NB4 (cell line): ENCODE measurements at places on chromosomes 16 and 17.
A peak's percentile ranks its signal among the peaks of the same experiment; 100 is the strongest.

DNA sequence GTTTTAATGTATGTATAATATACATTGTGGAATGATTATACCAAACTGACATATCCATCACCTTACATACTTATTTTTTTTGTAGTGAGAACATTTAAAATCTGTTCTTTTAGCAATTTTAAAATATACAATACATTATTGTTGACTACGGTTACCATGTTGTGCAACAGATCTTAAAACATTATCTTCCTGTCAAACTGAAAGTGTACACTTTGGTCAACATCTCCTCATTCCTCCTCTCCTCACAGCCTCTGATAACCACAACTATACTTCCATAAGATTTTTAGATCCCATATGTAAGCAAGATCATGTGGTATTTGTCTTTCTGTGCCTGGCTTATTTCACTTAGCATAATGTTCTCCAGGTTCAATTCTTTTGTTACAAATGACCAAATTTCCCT, 7.5 kb upstream of the DNAJA2 start:
- DNase-seq: no peak

- no peak for DNase-seq
Measured at GRCh38 chr17:50803676-50804075, 31.7 kb upstream of the WFIKKN2 start.

GRCh38 chr17:75895370-75896155, 1.2 kb downstream of the TRIM65 start:
- DNase-seq: peak; percentile 62

DNA sequence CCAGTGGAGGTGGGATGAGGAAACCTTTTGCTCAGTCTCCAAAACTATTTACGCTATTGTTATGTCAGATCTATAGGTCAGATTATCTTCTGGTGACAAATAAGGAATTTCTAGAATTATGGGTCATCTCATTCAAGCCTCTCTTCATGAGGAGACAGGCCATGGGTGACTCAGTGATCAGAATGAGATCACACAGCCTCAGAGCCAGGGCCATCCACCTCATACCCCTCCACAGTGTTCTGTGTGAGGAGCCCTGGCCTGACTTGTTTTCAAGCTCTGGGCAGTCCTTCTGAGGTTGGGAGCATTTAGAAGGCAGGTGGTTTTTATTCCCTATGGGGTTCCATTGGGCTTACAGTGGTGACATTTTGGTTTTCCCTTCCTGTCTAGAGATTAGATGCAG, 26.5 kb downstream of the YPEL2 start:
- DNase-seq: no peak

DNA sequence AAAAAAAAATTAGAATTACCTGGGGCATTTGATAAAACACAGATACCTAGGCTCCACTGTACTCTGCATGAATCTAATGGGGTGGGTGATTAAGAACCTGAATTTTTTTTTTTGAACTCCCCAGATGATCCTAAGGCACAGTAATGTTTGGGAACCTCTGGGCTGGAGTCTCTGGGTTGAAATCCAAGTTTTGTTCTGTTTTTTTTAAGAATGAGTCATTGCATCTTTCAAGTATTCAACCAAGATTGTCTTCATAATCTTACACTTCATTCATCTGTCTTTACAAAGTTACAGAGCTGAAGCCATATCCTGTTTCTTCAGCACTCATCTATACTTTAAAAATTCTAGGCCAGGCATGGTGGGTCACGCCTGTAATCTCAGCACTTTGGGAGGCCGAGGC, 52.6 kb downstream of the PIGL start:
- no peak for DNase-seq

- DNase-seq: peak; percentile 48
Measured at GRCh38 chr17:2710803-2711607, 559 bp downstream of the CLUH start.

DNA sequence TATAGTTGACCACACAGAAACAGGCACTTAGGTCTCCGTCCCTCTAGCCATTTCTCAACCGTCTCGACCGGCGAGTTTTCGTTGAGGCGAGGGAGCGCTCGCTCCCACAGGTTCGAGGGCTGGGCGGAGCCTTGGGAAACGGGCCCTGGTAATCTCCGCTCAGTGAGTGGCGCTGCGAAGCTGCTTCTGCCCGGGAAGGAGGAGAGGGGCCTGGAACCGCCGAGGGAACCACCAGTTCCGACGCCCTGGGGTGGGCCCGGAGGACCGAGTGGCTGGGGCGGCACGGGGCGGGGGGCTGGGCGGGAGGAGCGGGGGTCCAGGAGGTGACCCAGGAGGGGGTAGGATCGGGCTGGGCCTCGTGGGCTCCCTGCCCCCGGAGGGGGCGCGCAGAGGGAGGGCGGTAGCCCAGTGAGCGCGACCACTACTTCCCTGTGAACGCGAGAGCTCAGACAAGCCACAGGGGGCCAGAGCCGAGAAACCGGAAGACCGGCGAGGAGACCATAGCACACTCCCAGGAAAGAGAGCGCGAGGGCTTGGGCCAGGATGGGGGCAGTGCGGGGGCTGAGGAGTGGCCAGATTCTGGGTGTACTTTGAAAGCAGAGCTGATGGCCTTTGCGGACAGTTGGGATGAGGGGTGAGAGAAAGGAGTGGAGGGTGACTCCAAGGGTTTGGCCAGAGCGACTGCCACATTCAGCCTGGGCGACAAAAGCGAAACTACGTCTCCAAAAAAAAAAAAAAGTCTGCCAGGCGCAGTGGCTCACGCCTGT, 29.9 kb upstream of the ARL4D start:
- DNase-seq: peak; percentile 95

DNA sequence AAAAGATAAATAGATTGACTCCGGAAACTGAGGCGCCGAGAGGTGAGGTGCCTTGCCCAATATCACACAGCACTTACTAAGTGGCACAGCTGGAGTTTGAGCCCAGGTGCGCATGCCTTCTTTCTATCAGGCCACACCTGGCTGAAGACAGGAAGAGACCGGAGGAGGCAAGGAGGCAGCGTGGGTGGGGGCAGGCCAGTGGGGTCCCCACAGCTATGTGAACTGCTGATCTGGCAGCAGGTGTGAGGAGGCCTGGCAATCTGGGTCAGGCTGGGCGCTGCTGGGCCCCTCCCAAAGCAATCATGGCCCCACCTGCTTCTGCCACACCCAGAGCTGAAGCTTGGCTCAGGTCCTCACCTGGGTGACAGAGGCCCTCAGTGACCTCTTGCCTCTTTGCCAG, 1.9 kb upstream of the GDPD3 start:
- DNase-seq: no peak

GRCh38 chr17:51524524-51524923, 264.2 kb downstream of the UTP18 start:
- DNase-seq: no peak

GRCh38 chr16:54942353-54942943, 11.8 kb downstream of the IRX5 start:
- no peak for DNase-seq

DNA sequence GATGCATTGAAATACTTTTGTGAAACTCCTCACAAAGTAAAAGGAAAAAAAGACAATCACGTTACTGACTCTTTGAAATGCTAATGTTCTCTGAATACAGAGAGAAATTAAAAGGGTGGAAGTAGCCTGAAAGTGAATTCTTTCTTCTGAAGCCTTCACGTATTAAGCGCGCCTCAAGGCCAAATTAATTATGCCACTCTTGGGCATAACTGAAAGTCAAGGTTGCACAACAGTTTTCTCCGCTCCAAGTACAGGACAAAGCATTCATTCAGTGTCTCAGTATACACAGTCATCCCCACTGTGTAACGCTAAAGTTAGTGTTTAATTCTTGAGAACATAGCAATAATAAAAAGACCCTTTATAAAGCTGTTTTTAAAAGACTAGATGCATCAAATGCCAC, 21.5 kb downstream of the PARN start:
- no peak for DNase-seq

DNA sequence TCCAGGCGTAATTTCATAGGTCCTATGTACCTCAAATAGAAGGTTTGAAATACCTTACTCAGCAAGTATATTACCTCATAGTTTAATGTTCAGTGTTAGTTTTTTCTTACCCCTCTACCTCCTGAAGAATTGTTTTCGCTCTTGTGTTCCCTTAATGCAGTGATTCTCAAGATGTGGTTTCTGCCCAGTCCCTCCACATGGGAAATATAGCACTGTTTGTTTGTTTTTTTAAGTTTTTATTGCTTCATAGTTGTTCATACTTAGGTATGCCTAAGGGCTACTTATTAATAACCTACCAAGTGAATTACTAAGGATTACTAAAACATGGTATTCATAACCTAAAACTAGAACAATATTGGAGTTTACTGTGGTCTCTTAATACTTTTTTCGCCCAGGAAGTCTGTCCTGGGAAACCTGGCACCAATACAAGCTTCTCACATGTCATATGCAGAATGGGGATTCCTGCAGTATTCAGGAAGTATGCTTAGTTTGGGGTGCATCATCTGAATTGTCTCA, 5.0 kb downstream of the RSPRY1 start:
- DNase-seq: no peak

GRCh38 chr16:80014241-80014939, 413.9 kb upstream of the MAF start:
- DNase-seq: no peak

- no peak for DNase-seq
Measured at GRCh38 chr17:20225162-20226115, 216.3 kb downstream of the SPECC1 start.

DNA sequence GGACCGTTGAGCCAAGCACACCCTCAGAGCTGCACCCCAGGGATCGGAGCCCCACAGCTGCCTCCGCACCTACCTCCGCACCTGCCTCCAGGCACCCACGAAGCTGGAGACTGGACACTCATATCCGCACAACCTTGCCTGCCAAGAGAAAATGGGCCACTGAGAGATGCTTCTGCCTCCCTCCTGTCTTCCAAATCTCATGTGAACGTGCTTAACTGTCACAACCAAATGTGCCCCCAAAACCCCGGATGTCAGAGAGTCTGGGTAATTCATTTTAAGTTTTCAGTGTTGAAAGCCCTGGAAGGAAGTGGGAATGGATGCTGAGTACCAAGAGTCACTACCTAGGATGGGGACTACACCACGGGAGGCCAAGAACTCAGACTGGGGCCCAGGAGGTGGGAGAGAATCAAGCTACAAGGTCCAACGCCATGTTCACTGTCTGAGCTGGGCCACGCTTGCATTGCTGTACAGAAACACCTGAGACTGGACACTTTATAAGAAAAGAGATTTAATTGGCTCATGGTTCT, 49.5 kb upstream of the MEAK7 start:
- DNase-seq: no peak

DNA sequence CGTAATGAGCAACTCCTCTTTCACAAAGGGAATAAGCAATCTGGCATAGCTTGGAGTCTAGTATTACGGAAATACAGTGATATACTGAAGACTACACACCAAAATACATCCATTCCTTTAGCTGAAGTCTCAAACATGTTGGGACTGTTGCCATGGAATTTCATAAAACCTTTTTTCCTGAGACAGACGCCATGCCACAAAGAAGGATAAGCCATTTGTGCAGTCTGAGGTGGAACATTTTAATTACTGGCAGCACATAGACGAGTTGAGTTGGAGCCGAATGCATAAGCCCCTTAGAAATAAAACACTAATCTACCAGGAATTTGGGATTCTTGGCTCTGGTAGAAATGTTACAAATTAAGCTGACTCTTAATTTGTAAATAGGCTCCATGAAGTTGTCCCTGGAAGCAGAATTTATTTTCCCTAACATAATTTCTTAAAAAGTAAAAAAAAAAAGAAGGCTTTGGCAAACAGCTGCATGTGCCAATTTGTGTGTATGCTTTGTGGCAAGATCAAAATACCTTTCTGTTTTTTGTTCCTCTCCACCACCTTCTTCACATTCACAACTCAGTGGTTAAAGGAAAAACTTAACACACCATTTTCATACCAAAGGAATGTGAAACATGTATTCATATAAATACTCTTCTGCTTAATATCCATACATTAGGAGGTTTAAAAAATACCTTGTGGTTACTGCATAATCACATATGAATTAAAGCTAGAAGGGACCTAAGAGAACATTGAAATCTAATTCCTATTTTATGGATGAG, 25.5 kb downstream of the GRB7 start:
- DNase-seq: no peak

- no peak for DNase-seq
Measured at GRCh38 chr17:79826841-79827578, 12.2 kb downstream of the CBX4 start.

GRCh38 chr17:44216173-44216572, 3.3 kb downstream of the UBTF start:
- peak; percentile 14 for DNase-seq

GRCh38 chr16:28098171-28098958, 34.9 kb upstream of the GSG1L start:
- no peak for DNase-seq
